Islet precursor cell (in vitro differentiated cells): ENCODE measurements at places on chromosomes 2 and 18.

DNA sequence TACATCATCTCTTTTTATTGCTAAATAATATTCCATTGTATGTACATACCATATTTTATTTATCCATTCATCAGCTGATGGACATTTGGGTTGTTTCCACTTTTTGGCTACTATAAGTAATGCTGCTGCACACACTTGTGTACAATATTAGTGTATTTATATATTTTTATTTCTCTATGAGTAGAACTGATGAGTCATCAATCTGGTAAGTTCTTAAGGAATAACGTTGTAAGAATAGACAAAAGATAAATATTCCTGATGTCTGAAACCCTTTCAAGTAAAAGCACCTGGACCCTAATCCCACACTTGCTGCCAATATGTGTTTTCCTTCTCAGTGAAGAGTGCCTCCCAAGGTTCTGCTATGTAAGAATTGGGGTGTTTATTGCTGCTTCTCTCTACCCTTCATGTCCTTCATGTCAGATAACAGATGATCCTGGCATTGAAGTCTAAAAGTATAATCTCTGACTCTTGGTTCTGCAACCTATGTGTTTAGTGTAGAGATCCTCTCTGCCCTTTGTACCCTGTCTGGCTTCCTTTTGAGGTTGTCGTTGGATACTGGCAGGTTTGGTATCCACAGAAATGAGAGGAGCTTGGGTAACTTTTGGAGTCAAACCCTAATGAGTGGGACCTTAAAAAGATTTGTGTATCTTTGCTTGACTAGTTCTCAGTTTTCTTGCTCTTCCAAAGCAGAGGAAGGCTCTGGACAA is 293.0 kb upstream of the EPC2 start:
- DNase-seq = no peak

DNA sequence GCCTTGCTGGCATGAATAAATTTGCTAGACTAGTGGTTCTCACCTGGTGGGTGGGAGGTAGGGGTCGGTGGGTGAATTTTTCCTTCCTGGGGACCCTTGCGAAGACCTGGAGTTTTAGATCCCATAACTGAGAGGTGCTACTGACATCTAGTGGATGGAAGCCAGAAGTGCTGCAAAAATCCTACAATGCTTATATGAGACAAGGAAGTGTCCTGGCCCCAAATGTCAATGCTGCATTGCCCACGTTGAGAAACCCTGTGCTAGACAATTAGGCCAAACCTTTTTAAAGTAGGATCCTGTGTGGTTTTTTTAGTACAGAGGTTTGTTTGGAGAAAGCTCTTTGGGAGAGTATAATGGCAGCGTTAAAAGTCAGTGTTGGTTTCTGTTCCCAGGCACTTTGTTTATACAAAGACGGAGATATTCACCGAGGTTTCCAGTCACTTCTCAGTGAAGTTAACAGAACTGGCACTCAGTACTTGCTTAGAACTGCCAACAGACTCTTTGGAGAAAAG is 9.6 kb downstream of the SERPINB8 start:
- DNase-seq = peak; percentile 81

DNA sequence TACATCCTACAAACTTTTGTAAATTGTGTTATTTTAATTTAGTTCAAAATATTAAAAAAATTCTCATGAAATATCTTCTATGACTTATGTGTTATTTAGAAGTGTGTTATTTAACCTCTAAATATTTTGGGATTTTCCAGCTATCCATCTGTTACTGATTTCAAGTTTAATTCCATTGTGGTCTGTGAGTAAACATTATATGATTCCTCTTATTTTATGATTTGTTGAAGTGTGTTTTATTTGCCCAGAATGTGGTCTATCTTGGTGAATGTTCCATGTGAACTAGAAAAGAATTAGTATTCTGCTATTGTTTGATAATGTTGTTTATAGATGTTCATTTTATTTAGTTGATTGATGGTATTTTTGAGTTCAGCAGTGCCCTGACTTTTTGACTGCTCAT is 136.0 kb downstream of the ZNF804A start:
- DNase-seq = no peak

DNA sequence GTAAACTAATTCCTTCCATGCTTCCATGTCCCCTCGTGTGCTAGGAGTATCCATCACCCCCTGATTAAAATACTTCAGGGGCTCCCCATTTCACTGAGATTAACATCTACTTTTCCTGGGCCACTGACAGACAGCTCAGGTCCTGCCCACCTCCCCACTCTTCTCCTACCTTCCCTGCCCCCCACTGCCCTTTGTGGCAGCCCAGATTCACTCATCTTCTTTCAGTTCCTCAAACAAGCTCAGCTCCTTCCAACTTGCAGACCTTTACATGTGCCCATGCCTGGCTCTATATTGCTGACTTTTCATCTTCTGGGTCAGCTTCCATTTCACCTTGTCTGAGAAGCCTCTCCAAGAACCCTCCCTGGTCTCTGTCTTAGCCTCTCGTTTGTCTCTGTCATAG is 12.0 kb downstream of the RUFY4 start:
- peak; percentile 19 for DNase-seq

DNA sequence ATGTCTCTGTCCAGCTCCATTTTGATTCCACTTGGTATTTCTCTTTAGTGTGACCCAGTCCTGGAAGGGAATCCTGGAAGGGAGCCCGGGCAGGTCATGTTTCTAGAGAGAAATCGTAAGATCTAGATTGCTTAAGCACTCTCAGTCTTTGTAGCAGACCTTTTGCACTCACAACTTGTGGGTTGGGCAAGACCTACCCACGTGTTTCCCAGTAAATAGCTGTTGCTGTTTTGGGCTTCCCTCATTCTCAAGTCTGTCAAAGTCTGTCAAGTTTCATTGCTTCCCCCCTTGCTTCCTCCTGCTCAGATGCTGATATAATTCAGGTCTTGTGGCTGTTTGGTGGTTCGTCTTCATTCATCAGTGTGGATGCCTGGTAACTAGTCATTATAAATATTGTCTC is 17.4 kb upstream of the NEMP2 start:
- no peak for DNase-seq
